BJ (cell line): ENCODE measurements at places on chromosomes 5 and 9. TPM values are rescaled to one million over a fixed set of nuclear protein-coding genes. Genes with fewer than 3 reads are reported as not detected.

DNA sequence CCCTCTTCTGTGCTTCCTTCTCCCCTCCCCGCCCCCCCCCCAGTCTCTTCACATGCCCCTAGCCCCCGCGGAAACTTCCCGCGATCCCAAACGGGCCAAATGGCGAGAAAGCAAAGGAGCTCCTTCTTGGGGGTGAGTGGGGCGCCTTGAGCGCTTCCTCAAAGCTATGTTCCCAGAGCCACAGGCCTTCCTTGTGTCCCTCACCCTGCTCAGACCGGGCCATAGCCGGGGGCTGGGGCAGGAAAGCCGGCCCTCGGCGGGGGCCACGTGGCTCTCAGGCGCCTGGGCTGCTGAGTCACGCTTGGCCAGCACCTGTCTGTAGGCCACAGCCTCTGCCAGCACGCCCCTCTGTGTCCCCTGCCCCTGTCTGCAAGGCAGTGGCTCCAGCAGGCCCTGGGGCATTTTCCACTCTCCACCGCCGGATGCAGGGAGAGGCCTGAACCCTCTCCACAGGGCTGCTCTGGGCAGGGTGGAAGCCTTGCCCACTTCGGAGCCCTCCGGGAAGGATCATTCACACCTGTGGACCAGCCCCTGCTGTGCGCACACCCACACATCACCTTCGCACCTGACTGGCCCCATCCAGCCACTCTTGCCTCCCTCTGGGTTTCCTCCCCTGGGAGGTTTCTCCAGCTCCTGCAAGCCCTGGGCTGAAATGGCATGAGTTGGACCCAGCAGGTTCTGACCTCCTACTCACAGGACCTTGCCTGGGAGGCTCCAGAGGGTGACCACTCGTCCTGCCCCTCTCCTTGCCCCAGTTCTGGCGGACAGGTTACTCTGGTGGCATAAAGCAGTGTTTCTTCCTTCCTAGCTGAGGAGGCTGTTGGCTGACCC, 1.2 kb upstream of the SQSTM1 start:
- DNase-seq: no peak

GRCh38 chr5:143124593-143124992, 278.9 kb downstream of the NR3C1 start:
- DNase-seq: no peak

DNA sequence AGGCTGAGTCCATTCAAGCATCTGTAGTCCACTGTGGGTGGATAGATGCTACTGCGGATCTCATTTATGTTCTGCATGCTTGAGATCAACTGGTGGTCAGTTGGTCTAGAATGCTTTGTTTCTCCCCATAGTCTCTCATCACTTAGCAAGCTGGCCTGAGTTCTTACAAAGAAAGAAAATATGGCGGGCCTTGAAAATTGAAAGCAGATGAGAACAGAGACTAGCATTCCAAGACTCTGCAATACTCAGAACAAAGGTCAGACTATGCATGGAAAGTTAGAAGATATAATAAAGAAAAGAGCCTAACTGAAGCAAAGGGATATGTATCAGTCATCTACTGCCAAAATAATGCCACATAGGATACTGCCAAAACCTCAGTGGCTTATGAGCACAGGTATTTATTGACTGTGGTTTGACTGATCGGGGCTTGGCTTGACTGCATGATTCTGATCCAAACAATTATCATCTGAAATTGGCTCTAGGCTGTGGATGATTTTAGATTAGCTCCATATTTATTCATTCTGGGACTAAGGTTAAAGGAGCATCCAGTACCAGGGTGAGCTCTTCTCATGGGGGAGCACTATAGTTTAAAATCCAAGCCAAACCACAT, 258.9 kb downstream of the TAF11L14 start:
- no peak for DNase-seq

DNA sequence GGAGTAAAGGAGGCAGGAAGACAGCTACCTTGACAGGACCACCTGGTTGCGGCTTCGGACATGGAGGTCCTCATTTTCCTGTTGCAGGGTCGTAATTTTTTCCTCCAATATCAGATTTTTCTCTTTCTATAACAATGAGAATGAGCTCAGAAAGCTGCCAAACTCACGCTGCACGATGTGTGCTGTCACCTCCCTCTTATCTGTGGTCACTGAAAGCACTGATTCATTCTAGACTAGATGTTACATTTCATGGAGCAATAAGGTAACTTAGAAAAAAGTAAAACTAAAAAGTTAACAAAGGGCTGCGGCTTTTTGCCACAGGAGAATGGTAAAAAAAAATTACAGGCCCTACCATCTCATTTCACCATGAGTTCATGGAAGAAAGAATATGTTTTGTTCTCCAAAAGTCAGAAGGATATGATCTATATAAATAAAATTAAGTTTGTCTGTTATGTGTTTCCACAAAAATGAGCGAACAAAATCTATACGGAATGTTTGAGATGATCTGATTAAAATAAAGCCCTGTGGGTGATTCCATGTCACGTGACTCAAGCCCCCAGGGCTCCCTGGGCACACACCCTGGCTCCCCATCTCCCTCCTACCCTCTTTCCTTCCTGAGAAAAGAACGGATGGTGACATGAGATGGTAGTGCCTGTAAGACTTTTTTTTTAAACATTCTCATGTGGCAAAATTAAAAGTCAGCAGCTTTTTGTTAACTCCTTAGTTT, 26.9 kb upstream of the ANXA6 start:
- DNase-seq: no peak

DNA sequence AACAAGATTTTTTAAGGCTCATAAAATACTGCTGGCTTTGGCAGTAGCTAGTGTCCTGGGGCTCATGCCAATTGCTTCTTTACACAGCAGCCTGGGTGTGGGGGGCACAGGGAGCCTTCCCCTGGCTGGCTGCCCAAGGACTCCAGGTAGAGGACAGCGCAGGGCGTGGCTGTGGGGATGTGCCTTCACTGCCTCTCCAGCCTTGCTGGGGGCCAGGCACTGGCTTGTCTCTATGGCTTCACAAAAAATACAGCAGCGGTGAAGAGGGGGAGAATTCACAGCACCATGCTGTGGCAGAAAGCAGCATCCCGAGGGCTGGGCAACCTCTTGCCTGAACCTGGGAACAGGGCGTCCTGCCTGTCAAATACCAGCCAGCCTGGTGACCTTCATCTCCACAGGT, 57.4 kb downstream of the DAP start:
- DNase-seq: no peak

DNA sequence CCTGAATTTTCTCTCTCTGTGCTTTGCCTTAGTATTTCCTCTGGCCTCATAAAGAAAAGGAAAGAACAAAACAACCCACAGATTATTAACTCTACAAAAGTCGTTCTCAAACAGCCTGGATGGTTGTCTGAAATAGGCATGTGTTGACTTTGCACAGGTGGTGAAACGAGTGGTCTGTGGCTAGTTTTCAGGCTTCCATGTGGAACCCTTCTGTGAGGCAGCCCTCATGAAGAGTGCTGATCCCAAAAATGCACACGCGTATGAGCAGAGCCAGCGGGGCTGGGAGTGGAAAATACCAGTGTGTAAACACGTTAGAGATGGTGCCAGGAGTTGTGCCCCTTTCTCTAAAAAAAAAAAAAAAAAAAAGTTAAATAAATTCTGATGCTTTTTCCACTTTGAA, 4.9 kb upstream of the PSAT1 start:
- no peak for DNase-seq

GRCh38 chr9:104931256-104931655, 3.3 kb upstream of the ABCA1 start:
- no peak for DNase-seq

GRCh38 chr9:87141124-87141523, 193.8 kb upstream of the GAS1 start:
- no peak for DNase-seq

DNA sequence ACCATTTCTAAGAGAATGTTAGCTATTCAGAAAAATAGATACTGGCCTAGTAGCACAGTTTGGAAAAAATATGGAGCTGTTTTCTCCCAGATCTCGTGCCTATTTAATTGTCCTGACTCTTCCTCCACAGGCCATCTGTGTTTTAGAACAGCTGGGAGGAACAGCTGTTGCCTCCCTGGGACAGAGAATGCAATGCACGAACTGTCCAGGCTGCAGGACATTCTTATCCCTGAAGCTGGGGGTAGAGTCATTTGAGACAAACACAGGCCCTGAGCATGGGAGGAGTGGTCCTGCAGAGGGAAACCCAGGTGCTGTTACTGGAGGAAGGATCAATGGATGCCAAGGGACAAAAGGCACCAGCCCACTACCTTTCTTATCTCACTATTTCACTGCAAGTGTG, 20.9 kb upstream of the SPARC start:
- no peak for DNase-seq

DNA sequence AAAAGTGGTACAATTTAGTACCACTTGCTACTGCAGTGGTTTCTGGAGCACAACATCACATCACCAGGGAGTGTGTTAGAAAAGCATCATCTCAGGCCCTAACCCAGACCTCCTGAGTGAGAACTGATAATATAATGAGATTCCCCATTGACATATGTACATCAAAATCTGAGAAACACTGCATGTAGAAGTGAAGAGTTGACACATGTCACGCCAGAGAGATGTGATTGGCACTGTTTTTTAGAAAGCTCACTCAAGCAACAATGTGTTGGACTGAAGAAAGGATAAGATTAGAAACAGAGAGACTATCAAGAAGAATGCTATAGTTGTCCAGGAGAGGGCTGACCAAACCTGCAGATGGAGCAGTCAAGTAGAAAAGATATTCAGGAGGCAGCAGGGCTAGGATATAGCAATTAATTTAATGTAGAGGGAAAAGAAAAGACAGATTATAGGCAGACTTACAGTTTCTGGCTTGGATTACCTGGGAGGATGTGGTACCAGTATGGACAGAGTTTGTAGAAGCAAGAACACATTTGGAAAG, 324.4 kb upstream of the ADAMTSL1 start:
- DNase-seq: no peak

- no peak for DNase-seq
These were observed 19.5 kb downstream of the FAM163B start for GRCh38 chr9:133589454-133590227.

GRCh38 chr9:108271236-108271635, 584.5 kb downstream of the ACTL7B start:
- DNase-seq: no peak

- DNase-seq: no peak
These were observed 2.8 kb upstream of the LMAN2 start for GRCh38 chr5:177354256-177354655.

DNA sequence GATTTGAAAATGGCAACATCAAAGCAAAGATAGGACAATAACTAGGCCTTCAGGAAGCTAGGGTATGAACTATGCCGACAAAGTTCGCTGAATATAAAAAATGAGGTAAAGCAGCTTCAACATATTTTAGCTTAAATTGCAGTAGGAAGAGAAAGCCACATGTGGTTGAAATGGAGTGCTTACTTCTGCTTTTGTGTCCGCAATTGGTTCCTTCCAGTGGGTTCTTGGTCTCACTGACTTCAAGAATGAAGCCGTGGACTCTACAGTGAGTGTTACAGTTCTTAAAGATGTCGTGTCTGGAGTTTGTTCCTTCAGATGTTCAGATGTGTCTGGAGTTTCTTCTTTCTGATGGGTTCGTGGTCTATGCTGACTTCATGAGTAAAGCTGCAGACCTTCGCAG, 95.2 kb downstream of the APTX start:
- no peak for DNase-seq

DNA sequence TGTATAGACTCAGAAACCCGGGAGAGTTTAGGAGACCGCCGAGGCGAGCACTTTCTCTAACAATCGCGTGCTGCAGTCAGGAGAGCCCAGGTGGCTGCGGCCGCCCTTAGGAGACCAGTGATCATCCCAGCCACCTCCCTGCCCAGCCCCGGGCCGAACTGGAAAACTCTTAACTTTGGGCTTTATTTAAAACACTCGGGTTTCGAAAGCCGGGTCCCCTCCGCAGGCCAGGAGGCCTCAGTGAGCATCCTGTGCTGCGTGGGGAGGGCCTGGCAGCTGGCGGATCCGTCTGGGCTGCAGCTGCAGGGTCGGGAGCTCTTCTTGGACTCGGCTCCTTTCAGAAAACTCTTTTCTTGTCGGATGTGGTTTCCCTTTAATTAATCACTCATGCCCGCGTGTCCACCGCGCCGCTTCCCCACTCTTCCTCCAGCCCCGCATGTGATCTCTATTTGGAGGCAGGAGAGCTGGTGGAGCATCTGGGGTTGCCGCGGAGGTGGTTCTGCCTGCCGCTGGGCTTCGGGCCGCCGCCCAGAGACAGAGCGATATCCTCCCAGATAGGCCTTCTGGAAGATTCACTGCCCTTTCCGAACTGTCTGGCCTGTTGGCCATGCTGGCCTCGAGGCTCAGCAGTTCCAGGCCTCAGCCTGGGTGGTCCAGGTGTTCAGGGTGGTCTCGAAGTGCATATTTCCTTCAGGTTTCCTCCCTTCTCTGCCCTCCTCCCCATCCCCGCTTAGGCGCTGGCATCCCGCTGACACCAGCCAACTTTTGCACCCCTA, 59.5 kb downstream of the TMEM174 start:
- DNase-seq: no peak

DNA sequence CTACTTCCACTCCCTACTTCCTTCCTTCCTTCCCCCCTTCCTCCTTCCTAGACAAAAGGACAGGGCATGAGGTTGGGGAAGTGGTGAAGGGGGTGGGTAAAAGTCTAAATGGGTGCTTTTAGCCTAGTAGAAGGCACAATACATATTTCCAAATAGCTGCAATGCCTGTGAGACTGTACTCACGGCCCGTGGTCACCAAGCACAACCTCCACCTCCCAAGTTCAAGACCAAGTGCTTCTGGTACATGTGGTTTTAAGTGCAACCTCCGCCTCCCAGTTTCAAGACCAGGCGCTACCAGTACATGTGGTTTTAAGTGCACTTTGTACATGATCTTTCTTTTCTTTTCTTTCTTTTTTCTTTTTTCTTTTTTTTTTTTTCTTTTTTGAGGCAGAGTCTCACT, 14.5 kb upstream of the NTNG2 start:
- DNase-seq: no peak

GRCh38 chr5:132684922-132685720, 11.3 kb downstream of the IL4 start:
- DNase-seq: no peak

DNA sequence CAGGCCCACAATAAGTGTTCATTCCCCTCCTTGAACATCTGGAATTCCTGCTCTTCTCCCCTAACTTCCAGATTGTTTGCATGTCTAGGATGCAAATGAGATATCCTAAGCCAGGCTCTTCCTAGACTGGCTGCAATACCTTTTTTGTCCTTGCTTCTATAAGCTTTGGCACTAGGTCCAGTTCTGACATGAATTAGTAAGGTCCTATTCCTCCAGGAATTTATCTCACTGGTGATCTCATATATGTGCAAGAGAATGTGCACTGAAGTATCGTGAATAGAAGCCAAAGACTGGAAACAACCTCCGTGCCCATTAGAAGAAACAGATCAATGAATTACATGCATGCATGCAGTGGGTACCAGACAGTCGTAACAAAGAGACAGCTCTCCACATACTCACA, 25.2 kb downstream of the DUSP1 start:
- DNase-seq: no peak

AHRR gene
- polyA plus RNA-seq: 25.2 and 36.4 TPM in 2 replicates

ZFP62 gene
- polyA plus RNA-seq: 5.4 and 9.3 TPM in 2 replicates

FAM114A2 gene
- 12.1 and 21.3 TPM in 2 replicates for polyA plus RNA-seq

PTPN3 gene
- polyA plus RNA-seq: 1.1 and 1.4 TPM in 2 replicates

OR13J1 gene
- polyA plus RNA-seq: not detected in 2 replicates

PRRX2 gene
- polyA plus RNA-seq: 20.4 and 37.4 TPM in 2 replicates

ETF1 gene
- polyA plus RNA-seq: 52.4 and 86.4 TPM in 2 replicates
